Esophagus squamous epithelium (tissue), 5 donors: ENCODE measurements at places on chromosomes 12 and 14.

DNA sequence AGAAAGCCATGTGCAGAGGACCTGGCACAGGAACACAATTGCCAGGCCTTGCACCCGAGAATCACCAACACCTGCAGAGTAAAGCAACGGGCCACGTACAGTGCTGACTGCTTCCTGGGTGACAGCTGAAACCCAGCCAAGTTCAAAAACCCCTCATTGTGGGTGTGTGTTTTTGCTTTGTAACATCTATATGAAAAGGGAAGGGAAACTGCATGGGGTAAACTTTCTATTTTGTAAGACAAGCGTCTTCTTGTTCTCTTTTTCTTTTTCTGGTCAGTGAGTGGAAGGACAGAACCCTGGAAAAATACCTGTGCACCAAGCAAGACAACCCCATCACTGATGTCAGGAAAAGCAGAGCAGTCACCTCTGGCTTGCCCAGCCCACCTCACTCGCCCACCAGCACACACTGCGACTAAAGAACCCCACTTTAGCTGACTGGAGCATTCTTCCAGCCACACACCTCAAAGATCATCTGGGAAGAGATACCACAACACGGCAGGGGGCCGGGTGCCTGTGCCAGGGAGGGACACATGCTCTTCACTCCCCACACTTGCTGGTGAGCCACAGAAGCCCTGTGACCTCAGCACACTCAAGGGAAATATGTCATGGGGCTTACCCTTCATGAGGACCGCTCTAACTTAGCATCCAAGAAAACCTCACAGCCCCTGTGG is 172.3 kb downstream of the NDUFA12 start:
- peak; percentile 22 for DNase-seq

DNA sequence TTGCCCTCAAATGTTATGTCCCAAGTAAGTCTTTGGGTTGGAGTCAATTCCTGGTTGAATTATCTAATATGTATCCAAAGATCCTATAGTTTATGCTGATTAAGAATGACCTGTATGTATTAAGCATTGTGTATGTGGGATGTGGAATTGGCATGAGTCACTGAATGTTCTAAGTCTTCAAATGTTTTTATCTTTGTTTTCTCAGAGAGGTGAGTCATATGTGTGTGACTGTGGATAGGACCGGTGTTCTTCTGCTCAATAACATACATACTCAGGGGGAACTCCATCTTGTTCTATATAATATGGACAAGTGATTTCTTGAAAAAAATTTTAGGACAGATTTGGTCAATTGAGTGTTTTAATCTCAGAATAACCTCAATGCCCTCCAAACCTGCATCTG is 57.9 kb downstream of the NAV3 start:
- DNase-seq: no peak

- no peak for DNase-seq
Measured at GRCh38 chr14:23639891-23640523, 3.8 kb downstream of the DHRS2 start.

DNA sequence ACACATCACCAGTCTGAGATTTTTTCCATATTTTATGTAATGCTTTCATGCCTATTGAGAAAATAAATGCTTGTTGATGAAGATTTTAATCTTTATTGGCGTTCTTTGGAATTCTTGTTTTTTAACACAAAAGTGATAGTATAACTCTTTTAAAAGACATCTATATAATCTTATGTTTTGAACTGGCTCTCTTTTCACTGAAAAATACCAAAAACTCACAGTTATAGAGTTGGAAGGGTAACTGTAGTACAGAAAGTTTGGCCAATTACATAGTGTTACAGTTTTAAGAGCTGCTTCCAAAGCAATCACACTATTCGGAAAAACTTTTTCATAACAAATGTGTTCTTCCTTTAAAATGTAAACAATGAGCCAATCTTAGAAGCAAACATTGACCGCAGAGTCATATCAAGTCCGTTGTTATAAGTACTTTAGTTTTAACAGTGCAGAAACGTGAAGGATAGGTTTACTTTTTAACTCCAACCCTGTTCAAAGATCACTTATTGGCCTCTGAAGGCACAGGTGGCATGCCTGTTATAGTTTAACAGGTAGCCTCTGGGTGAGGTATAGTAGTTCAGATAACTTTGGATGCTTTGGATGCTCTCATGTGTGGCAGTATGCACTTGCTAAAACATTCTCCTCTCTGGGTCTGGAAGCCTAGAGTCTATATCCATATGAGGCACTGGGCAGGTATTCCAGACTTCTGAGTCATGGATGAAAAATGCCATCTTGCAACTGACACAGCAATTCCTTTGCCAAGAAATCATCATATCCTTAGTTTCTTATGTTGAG is 12.1 kb upstream of the NTN4 start:
- no peak for DNase-seq

GRCh38 chr14:38867561-38868150 is 235.4 kb downstream of the SEC23A start:
- DNase-seq: peak; percentile 13

GRCh38 chr14:51609955-51610283 is 41.8 kb upstream of the FRMD6 start:
- no peak for DNase-seq

- DNase-seq: no peak
Measured at GRCh38 chr12:110165540-110166159, 41.5 kb downstream of the IFT81 start.

DNA sequence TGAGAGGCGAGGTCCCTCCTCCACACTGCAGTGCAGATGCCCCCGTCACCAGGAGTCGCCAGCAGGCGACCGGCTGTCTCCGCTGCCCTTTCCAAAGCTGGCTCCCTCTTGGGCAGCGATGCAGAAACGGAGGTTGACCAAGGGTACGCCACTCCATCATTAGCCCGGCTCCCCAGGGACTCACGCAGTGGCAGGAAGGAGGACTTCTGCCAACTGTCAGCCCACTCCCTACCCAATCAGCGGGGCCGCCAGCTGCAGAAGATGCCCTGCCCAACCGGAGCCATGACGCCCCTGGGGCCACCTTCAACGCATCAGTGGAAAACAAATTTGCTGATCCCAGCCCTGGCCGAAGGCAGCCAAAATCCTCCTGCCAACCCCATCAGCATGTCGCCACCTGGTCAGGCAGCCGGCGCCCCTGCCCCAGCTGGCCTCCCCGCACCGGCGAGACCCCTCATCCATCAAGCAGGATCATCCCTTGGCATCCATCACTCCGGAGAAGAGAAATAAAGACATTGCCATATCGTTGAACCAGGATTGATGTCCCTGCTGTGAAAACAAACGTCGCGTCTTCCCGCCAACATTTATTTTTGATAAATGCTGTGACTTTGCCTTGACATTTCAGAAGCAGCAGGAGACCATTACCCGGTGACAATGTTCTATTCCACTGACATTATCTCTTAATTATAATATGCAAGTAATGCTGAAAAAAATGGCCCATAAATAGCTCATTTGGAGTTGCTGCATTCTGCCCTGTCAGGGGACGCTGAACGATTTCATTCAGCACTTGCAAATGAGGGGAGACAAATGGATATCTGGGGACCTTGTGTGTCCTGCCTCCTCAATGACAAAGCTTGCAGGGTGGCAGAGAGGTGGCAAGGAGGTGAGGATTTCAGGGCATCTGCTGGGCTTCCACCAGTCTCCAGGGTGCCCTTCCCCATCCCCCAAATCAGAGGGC is 105.1 kb downstream of the SCARB1 start:
- no peak for DNase-seq

DNA sequence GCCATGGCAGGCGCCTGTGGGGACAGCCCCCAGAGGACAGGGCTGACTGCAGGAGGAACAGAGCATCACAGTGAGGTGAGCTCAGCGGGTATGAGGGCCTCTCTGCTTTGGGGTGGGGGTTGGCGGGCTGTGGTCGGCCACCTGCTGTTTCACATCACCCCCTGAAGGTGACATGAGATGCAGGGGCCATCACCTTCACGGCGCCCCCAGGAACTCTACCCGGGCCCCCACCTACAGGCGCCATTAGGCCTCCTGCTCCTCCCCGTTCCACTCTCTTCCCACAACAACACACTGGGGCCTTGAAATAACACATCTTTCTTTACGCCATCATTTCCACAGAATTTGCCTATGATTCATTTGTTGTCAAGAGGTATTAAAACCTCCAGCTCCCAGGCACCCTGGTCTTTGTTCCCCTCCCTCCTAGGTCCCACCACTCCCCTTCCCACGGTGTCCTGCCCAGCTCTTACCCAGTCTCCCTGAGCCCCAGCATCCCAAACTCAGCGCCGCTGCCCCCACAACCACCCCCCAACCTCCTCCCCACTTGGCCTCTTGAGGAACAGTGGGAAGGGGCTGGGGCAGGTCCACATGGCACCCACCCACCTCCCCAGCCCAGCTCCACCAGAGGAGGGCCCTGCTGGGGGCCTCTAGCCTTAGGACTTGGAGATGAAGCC is 12.7 kb upstream of the HDAC7 start:
- DNase-seq: no peak

GRCh38 chr12:33248364-33248763 is 191.3 kb downstream of the SYT10 start:
- DNase-seq: no peak

GRCh38 chr12:92446083-92446460 is 256.7 kb upstream of the PLEKHG7 start:
- no peak for DNase-seq

GRCh38 chr12:42094277-42094676 is 50.4 kb downstream of the GXYLT1 start:
- DNase-seq: no peak
